ENCODE measurements at places on chromosomes 1 and 21.

- no peak for DNase-seq
Measured at GRCh38 chr21:32101277-32101676, 177.6 kb downstream of the MIS18A start.

GRCh38 chr1:94501935-94502334 lies 39.6 kb downstream of the F3 start:
- no peak for DNase-seq

- peak; percentile 89 for DNase-seq
Measured at GRCh38 chr1:92486251-92487077, at the start of gene GFI1. GFI1 (minus strand) TSS chr1:92486925; CDS start chr1:92483487, 3,438 bp downstream.

DNA sequence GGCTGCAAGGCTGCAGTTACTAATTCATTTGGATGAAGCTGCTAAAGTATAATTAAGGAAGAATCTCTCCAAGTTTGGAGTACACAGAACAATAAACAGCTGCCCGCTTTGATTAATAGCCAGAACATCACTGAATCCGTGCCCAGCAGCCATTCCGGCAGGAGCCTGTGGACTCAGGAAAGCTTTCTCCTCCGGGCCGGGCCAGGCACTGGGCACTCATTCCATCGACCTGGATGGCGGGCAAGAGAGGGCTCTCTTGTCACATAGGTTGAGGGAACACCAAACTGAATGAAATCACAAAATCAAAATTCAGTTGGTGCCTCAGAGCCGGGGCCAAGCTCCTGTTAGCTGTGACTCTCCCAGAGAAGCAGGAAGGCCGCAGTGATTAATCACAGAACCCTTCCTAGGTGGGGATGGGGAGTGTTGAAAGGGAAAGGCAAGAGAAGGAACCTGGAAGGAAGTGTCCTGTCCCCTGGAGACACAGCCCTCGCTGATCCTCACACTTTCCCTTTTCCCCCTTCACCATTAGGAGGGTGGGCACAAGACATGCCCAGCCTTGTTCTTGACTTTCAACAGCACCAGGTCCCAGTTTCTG lies 306.7 kb downstream of the NPHP4 start:
- DNase-seq = no peak

DNA sequence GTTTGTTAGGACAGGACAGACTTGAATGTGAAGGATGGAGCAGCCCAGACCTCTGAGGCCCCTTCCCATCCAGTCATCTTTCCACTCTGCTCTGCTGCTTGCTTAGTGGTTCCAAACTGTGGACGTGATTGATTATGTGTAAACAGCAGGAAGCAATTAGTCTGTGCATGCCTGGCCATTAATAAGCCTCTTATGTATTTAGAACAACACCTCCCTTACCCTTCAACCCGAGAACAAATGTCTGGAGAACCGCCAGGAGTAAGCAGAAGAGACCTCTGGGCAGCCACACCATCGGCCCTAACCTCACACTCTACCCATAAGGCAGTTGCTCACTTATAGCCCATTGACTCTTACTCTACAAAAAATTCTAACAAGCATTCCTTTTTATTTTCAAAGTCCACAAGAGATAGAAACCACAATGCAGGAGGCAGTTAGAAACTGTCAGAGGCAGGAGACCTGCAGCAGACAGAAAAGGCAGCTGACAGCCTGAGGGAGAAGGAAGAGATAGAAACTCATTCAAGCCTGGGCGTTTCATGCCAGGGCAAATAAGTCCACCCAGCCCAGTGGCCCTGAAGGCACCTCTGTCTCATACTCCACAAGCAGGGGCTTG lies 5.8 kb upstream of the EPHA8 start:
- DNase-seq = no peak

- DNase-seq = no peak
Measured at GRCh38 chr1:209844695-209845407, 17.1 kb downstream of the UTP25 start.

DNA sequence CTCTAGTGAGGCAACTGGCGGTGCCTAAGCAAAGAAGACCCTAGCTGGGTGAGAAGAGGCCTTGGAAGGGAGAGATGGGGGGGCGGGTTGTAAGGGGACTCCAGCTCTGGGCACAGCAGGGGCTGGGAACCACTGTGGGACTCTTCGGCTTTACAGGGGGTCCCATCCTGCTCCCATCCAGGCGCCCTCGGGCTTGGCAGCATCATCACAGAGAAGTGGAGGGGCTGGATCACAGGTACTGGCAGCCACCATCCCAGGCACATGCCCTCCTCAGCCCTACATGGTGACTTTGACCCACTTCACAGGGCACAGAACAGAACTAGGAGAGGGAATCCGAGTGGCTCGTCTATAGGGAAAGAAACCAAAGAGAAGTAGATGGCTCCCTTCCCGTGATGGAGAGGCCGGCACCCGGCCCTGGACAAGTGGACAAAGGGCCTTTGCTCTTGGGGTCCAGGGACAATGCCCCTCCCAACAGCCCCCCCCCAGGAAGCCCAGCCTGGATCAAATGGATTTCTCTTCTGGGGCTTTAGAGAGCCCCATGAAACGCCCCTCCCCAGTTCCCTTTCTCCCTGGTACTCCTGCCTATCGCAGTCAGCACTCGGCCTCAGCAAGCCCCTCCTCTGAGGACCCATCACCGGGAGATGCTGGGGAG lies 54.0 kb upstream of the ECE1 start:
- DNase-seq = no peak
